CD8-positive, alpha-beta T cell (primary cell): ENCODE measurements at places on chromosomes 2 and 18.

- no peak for DNase-seq
Observed at GRCh38 chr2:46167406-46167805, 129.8 kb upstream of the EPAS1 start.

DNA sequence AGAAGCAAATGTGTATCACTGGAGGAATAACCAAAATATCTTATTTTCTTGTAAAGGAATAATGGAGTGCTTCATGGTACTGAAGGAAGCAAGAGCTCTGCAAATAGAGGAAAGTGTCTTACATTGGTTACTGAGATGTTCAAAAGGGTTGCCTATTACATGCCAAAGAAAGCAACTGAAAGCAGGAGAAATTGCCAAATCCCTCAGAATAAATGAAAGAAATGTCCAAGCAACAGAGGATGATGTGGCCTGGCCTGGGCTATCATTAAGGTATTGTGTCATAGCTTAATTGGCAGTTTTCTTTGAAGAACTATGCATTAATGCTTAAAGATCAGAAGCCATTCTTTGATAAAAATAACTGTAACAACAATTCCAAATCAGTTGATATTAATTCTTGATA, 173.7 kb downstream of the RAB3GAP1 start:
- no peak for DNase-seq

DNA sequence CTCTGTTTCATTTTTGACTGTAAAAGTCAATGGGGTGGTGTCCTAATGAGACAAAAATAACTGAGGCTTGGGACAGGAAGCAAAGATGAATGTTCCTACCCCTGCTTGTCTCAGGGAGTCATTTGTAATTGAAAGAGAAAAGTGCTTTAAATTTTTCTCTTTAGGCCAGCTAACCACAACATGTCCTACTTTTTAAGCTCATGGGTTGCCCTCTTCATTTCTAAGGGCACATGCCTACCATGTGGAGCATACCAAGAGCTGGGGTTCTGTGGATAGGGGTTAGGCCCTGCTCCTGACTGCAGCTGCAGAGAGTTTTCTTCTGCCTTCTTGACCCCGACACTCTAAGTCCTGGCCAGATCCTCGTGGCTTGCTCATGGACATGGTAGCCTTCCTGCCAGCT, 96.8 kb upstream of the ARL4C start:
- DNase-seq: no peak

GRCh38 chr18:56678836-56679565, 27.8 kb downstream of the WDR7 start:
- DNase-seq: no peak

DNA sequence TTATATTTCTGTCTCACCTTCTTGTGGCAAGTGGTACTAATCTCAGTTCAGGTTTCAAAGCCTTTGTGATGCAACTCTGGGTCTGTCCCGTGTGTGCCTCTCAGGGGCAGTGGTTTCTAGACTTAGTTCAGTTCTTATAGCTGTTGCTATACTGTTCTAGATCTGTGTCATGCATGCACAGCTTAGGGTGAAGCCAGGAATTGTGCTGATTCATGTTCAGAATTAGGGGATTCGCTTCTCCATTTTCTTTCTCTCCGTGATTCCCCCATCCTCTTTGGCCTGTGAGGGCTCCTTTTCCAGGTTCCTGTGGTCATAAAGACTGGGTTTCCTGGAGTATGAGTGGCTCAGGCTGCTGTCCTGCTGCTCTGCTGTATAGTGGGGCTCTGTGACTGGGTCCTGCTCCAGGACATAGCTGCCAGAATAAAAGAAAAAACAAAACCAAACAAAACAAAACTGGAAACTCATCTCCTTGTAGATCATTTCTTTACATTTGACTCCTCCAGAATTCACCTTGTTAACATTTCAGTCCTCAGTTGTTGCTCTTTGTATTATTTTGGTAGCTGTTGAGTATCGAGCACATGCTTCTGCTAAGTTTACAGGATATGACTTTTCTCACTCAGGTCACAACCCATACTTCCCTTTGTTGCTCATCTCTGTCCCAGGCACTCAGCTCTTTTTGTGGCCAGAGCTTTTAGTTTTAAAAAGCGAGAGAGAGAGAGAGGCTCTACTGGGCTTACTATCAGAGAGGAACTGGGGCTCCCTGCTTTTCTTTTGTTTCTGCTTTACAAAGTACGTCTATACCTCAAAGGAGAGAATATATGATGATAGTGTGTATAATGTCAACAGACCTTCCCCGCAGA, 34.2 kb downstream of the CERS6 start:
- DNase-seq: peak; percentile 63

GRCh38 chr2:53510401-53510800, 257.2 kb upstream of the CHAC2 start:
- no peak for DNase-seq

- DNase-seq: no peak
Observed at GRCh38 chr18:25568986-25569385, 217.0 kb upstream of the ZNF521 start.
